ENCODE measurements at places on chromosomes 11 and 22.
A peak's percentile ranks its signal among the peaks of the same experiment; 100 is the strongest.

GRCh38 chr22:41296826-41297667 lies 4.3 kb upstream of the ZC3H7B start:
- no peak for DNase-seq

DNA sequence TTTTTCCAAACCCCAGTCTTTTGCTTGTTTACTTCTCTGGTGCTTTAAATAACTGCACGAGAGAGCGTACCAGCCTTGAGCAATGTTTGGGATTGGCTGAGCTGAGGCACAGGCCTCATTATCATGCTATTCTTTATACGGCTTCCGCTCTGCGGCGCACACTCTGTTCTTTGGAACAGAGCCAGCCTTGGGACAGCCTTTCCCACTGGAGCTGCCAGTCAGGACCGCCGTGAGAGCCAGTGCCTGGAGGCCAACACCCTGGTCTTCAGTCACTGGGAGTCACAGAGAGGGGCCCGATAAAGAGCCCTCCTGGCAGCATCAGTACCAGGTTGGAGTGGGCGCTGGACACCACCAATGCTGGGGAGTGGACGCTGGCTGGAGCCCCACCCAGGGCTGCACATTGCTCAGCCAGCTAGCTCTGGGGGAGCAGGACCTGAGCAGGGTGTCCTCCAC lies 125.6 kb downstream of the BCR start:
- peak; percentile 82 for DNase-seq

DNA sequence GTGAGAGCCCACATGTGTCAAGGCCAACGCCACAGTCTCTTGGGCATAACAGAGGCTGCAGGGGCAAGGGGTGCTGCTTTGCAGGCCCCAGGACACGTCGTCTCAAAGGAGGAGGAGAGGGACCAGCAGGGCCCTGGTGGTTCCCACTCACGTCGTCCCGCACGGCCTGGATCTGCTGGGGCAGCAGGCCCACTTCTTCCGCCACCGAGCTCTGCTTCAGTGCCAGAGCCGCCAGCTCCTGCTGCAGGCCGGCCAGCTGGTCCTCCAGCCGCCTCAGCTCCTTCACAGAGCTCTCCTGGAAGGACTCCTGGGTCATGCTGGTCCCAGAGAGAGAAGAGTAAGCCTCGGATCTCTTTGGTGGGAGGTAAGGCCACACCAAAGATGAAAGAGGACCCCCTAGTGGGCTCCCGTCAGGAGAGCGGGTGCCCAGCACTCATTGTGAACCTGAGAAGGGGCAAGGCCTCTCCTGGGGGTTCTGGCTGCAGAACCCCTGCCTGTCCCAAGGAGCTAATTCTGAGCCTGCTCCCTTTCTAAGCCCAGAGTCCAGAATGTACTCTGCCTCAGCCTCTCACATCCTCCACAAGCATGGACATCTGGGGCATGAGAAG lies 15.6 kb downstream of the SUN2 start:
- DNase-seq, result no peak

GRCh38 chr22:22047266-22047665 lies 64.7 kb upstream of the TOP3B start:
- no peak for DNase-seq

- DNase-seq, result no peak
Observed at GRCh38 chr11:5620651-5621521, 3.9 kb upstream of the TRIM34 start.

- no peak for DNase-seq
Observed at GRCh38 chr11:8613036-8613435, 19.0 kb upstream of the STK33 start.

GRCh38 chr11:45173064-45173463 lies 26.6 kb downstream of the PRDM11 start:
- no peak for DNase-seq

DNA sequence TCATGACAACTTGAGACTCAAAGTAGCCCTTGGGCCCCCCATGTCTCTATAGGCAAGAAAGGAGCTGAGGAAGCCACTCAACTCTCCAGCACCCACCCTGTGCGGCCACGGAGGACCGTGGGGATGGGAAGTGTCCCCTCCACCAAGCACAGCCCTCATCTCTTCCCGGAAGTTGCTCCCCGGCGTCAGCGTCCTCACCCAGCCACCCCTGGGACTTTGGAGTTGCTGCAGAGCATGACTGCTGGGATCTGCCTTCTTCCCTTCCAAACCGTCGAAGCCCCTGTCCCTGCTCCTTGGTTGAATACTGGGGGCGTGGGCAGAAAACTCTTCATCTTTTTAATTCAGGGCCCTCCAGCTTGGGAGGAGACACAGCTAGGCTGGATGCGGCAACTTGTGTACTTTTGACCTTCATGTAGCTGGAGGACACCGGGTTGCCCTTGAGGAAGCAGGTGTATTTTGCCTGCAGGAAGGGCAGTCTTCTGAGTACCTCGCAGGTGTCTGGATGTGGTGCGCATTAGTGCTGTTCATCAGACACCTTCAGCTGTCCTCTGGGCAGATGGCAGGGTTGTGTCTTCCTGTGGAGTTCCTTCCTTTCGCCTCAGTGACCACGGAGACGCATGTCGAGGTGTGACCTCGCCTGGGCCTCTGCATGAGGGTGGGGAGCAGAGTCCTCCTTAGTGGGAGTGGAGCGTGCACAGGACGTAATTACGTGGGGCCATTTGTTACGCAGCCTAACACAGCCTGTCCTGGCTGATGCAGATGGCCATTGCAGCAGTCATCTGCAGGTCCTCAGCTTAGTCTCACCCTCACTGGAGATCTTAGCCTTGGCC lies 12.2 kb upstream of the IFITM3 start:
- DNase-seq, result no peak

GRCh38 chr11:106012744-106013143 lies 9.3 kb downstream of the MSANTD4 start:
- peak; percentile 2 for DNase-seq

DNA sequence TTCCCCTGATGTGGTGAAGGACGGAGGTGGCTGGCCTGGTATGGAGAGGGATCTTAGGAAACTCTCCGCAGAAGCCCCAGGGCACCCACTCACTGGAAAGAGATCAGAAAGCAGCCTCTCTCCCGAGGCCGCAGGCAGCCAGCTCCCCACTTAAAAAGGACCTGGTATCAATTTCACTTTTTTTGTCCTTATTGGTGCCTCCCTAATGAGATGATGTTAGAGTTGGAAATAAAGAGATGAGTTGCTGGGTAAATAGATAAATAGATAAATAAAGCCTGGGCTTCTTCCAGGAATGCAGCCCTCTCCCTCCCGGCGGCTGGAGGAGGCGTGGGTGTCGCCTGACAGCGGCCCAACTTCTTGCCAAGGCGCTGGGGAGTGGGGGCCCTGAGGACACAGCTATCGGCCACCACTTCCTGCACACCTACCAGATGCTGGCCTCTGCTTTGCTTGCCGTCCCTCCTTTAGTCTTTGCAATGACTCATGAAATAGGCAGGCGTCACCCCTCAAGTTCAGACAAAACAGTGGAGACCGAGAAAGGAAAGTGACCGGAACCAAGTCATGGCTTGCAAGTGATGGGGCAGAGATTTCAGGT lies 42.9 kb downstream of the LINC01488 start:
- no peak for DNase-seq

DNA sequence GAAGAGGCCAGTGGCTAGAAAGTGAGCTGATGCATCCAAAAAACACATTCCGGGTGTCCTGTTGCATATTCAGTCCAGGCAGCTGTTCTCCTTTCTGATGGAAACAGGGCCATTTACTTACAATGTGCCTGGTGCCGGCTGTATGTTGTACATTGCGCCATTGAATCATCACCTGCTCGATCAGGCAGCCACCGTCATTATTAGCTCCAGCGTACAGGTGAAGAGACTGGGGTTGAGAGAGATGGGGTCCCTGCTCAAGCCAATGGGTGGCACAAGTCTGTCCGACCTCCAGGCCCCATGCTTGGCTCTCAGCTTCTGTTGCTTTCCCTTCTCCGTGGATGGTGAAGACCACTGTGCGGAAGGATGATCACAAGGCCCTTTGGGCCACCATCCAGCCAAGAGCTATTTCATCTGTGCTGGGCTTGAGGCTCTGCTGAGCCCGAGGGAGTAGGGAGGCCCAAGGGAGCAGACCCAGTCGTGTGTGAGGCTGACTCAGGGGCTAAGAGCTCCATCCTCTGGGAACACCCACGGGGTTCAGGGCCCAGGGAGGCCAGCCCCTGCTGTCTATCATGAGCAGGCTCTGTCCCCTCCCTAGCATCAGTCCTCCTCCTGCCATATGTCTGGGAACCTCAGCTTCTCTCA lies 20.7 kb upstream of the EMID1 start:
- DNase-seq, result no peak

DNA sequence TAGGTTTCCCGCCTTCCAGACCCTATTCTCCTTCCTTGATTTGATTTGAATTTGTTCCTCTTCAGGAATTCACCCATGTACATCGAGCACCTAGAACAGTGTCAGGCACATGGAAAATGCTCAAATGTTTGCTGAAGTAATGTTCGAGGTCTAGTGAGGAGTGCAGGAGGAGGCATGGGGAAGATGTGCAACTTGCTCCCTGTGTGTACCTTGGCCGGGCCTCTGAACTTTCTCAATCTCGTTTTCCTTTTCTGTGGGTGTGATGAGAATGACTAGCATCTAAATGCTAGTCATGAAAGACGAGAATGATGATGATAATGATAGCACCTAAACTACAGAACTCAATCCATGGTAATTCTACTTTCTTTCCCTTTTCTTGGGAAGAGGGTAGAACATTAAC lies 279.1 kb upstream of the PLET1 start:
- DNase-seq, result no peak

- no peak for DNase-seq
Observed at GRCh38 chr11:69906453-69906907, 87.3 kb upstream of the FGF3 start.

DNA sequence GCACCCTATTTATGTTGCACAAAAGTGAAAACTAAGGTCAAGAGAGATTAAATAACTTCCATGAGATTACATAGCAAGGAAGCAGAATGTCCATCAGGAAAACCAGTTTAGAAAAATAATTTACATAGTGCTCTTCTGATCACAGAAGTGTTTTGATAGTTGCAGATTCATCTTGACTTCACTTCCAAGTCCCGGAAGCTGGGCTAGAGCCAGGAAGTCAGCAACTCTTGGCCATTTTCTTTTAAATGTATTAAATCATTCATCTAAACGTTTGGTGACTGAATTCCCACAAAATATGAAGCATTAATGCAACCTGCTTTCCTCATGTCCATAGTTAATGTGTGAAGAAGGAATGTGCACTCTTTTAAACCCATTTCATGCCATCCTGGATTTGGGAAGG lies 29.7 kb downstream of the APLP2 start:
- DNase-seq, result no peak
